Cardiac muscle cell (in vitro differentiated cells and primary cell): ENCODE measurements at places on chromosomes 4 and X.

- no peak for DNase-seq
These were observed 372.6 kb downstream of the FBXO8 start for GRCh38 chr4:173910891-173911290.

GRCh38 chr4:932713-933070, 432 bp downstream of the TMEM175 start:
- DNase-seq: no peak

DNA sequence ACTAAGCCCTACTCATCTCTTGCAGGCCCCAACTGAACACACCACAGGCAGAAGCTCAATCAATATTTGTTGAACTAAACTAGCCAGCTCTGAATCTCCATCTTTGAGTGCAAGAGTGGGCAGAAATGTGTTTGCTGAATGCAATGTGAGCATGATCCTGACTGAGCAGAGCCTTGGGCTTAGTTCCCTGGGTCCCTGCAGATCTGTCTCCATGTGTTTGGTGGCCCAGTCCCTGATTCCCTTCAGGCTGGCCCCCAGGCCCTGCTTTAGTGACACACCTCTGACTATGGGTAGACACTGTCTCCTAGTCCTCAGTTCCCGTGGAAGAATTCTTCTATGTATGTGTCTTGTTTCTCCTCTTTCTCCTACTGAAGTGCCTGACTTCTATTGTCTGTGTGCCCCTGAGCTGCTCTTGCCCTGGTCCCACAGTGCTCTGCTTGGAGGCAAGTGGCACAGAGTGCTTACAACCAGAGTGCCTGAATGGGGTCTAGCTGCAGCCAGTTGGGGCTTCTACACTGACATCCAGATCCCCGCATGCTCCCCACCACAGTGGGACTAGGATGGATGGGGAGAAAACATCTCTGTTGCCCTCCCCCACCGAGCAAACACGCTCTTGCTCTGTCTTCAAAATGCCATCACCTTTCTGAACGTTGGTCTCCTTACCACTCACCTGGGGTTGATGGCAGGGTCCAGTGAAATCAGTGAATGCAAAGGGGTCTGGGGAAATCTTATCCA, 9.3 kb downstream of the PJA1 start:
- DNase-seq: no peak

DNA sequence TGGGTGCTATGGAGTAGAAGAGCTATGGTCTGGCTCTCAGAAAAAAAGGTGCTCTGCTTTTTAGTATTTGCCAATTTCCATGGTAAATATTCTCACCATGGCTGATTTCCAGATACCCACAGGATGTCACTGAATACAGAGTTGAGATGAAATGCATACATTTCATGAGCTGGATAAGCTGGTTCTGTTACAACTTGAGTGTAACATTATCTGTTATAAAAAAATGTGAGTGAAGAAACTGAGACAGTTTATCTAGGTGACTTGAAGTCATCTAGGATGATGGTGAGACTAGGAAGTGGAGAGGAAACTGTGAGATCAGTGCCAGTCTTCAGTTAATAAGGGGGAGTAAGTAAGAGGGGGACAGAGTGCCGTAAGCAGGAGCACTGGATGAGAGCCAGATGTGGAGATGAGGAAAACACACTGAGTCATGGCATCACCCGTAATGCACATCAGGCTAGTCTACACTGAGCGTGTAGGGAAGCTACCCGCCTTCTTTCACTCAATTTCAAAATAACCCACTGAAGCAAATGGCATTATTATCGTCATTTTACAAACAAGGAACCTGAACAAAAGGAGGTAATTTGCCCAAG, 5.0 kb downstream of the HPSE start:
- peak; percentile 76 for DNase-seq
